Amniotic stem cell (primary cell): ENCODE measurements at places on chromosomes 3 and 15.

- DNase-seq, result peak; percentile 63
Measured at GRCh38 chr15:52678468-52679231, 538 bp downstream of the ATOSA start.

GRCh38 chr3:169966951-169967915 lies 626 bp downstream of the SEC62 start:
- no peak for DNase-seq

DNA sequence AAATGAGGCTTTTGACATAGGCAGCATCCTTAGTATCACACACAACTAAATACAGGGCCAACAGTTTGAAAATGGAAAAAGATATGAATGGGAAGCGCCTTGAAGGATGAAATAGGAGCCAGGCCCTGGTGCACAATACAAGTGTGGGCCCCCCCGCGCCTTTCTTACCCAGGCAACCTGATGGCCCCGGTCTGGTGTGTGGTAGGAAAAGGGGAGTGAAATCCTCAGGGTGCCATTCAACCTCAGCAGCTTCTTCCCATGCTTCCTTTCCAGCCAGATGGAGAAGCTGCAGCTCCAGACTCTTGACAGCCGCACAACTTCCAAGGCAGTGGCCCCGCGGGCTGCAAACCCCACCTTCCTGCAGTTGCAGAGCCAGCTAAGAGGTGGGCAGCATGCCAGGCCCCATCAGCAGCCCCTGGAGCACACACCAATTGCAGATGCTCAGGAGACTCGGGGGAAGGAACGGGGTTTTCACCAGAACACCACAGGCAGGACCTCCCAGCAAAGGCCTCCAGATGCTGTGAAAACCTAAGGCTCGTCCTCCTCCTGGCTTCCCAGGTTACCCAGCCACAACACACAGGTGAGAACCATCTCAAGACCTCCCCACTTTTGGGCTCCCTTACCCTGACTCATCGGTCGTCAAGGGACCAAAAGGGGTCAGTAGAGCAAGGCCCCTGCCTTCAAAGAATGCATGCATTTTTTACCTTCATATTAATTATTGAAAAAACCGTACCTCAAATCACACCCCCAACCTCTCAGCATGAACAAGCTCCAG lies 101.6 kb downstream of the CPN2 start:
- no peak for DNase-seq

- DNase-seq, result no peak
Measured at GRCh38 chr15:92112180-92112579, 258.7 kb downstream of the SLCO3A1 start.

DNA sequence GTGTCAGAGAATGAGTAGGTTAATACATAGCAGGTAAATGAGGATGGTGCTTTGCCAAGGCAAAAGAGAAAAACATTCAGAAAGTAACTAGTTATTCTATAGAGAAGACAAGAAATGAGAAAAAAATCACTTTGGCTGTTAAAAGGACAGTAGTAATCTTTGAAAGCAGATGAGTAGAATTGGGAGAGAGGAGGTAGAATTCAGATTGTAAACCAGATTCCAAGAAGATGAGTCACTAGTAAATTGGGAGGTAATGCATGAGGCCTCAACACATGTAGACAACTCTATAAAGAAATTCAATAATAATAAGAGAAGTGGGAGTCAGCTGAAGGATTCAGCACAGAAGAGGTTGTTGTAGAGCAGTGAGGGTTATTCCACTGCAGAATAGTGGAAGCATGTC lies 81.4 kb downstream of the MBNL1 start:
- DNase-seq, result no peak

GRCh38 chr3:21185816-21186314 lies 565.1 kb downstream of the ZNF385D start:
- no peak for DNase-seq

GRCh38 chr15:74396146-74396438 lies 28.6 kb upstream of the CYP11A1 start:
- no peak for DNase-seq

DNA sequence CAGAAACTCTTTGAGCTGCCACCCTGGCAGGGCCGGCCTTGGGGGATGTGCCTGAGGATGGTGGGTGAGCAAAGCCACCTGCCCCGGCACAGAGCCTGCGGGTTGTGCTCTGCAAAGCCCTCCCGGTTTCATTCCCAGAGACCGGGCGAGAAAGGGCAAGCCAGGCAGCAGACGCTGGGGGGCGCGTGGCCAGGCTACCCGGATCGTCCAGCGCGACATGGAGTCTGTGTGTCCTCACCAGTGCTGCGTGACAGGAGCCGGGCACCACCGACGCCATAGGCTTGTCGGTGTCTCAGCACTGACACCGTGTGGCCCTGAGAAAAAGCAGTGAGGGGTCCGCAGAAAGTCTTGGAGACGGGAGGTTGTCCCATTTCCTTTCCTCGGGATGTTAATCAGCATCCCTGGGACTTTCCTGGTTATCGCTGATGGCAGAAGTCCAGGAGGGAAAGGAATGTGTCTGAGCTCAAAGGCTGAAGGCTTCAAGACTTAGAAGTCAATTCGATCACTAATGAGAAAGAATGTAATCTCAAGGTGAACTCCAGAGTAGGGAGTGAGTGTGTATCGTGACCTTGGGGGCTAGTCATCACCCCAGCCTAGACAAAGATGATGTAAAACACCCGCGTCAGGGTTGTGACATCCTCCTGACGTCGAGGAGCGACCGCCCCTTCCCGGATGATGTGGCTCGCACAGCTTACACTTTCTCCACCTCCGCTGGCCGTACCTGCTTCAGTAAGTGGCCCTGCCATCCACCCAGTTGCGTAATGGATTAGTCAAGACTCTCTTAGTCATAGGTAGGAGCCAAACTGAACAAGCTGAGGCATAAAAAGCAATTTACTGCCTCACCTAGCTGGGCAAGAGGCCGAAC lies 36.3 kb upstream of the PLA2G4E start:
- DNase-seq, result no peak

DNA sequence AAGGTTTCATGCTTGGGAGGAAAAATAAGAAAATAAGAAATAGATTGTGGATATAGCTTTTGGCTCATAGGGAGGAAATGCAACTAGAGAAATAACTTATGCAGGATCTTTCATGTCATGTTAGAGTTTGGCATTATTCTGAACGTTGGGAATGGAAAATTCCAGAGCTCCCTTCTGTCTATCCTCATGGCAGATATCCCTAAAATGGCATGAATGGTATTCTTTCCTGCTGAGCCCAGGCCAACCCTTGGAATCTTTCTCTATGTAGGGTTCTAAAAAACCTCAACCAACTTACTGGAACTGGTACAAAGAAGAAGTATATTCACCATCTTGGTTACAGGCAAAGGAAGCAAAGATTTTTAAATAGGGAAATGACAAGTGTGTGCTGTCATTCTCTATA lies 212.5 kb downstream of the CHST2 start:
- DNase-seq, result no peak

- DNase-seq, result no peak
Measured at GRCh38 chr3:52454938-52455282, 494 bp upstream of the NISCH start.

GRCh38 chr3:146464005-146464595 lies 5.3 kb downstream of the PLSCR2 start:
- no peak for DNase-seq

- DNase-seq, result no peak
Measured at GRCh38 chr3:165225604-165226003, 29.4 kb upstream of the SLITRK3 start.

GRCh38 chr3:71109241-71109976 lies 474.1 kb downstream of the FOXP1 start:
- DNase-seq, result peak; percentile 55

- DNase-seq, result peak; percentile 73
Measured at GRCh38 chr3:139427283-139428060, 38.0 kb upstream of the COPB2 start.

DNA sequence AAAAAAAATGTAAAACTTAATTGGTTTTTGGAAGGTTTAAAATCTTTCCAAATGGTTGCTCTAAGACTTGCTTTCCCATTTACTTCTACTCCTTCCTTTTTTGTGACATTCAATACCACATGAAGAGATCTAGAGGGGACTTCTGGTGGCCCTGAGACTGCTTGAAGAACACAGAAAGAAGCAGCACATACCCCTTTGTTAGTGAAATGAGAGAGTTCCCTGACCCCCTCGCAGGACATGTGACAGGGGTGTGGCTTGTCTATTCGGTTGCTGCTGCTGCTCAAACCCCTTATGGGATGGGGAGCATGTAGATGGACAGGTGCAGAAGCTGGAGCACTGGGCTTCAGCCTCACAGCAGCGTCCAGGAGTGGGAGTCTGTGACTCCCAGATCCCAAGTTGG lies 71.0 kb downstream of the ZMAT3 start:
- DNase-seq, result no peak

DNA sequence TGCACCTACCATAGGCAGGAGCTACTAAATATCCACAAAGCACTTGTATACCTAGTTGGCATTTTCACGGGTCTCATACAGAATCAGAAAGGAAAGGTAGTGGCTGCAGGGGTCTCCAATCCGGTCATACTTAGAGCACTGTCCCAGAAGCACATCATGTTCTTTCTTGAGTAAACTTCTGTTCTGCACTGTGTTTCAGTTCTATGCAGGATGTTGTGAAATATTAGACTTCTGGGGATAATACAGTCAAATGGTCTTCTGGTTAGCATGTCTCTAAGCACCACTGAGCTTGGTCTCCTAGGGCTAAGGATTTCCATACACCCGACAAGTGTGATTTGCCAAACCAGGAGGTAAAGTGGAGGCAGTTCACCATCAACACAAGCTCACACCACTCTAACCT lies 27.9 kb downstream of the MINDY4B start:
- DNase-seq, result no peak

- DNase-seq, result no peak
Measured at GRCh38 chr15:52496175-52496574, 32.5 kb downstream of the MYO5A start.

DNA sequence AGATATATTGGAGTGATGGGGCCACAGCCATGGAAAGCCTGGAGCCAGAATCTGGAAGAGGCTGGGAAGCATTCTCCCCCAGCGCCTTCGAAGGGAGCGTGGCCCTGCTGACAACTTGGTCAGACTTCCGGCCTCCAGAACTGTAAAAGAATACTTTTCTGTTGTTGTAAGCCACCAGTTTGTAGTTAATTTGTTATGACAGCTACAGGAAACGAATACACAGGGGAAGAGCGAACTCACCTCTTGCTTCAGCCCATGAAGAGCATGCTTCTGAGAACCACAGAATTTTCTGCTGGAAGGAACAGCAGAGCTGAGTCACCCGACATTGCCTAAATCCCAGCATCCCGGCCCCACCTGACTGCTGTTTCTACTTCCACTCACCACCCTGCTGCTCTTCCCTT lies 501.7 kb downstream of the SHQ1 start:
- DNase-seq, result peak; percentile 92

- no peak for DNase-seq
Measured at GRCh38 chr3:25885544-25885943, 95.7 kb downstream of the OXSM start.

DNA sequence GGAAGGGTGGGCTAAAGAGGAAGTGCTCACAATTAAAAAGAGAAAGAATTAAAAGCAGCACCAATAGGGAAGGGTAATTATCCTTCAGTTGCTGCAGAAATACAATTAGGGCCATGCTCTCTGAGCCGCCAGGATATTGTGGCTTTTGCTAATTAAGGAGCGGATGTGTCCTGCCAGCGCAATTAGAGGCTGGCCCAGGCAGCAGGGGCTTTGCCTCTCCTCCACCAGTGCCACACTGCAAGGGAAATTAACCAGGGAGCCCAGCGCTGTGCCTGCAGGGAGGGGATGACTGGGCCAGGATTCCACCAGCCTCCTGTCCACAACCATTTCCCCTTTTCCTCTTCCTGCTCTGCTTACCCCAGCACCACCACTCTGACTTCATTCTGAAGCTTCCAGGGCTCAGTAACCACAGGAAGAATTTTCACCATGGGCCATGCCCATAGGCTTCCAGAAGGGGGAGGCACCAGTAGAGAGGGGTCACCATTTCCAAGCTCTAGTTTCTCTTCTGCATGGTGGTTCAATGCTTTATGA lies 10.4 kb upstream of the AEN start:
- no peak for DNase-seq

DNA sequence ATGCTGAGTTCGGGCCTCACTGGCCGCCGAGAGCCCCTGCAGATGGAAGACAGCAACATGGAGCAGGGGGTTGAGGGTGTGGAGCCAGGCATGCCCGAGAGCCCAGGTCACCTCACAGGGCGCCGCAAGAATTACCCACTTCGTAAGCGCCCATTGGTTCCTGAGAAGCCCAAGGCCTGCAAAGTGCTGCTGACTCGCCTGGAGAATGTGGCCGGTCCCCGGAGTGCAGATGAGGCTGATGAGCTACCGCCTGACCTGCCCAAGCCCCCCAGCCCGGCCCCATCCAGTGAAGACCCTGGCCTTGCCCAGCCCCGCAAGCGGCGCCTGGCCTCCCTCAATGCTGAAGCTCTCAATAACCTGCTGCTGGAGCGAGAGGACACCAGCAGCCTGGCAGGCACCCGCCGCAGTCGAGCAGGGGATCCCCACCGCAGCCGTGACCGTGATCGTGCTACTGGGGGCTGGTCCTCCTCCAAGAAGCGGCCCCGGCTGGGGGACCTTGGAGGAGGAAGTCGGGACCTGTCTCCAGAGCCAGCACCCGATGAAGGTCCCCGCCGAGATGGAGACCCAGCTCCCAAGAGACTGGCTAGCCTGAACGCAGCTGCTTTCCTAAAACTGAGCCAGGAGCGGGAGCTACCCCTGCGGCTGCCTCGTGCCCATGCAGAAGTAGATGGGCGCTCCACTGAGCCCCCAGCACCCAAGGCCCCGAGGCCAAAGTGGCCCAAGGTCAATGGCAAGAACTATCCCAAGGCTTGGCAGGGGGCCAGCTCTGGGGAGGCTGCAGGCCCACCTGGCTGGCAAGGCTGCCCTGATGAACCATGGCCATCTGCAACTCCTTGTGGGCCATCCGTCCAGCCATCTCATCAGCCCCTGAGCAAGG lies 12.1 kb upstream of the CHST14 start:
- DNase-seq, result no peak

DNA sequence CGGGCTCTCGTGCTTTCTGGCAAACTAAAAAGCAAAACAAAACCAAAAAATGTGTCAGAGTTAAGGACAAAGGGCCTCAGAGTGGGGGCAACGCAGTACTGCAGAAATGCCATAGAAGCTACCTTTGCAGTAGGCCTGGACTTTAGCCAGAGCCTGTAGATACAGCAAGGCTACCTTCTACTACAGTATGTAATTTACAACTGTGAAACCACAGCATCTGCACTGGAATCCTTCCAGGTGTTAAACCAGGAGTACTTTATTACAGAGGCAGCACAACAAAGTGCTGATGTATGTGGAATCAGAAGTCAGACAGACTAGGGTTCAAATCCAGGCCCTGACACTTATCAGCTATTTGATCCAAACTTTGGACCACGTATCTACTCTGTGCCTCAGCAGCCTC lies 34.9 kb downstream of the RUBCN start:
- DNase-seq, result no peak

GRCh38 chr3:67724434-67724833 lies 70.0 kb upstream of the SUCLG2 start:
- DNase-seq, result no peak
